Muscle of leg (tissue), 16 donors: ENCODE measurements at places on chromosomes 6 and 20. TPM values are rescaled to one million over a fixed set of nuclear protein-coding genes. Genes with fewer than 3 reads are reported as not detected.

TENT5A gene
- 23.1 TPM for total RNA-seq

C20orf144 gene
- 0.04 TPM for total RNA-seq

RSPH4A gene
- 0.27 TPM for total RNA-seq

OR2H2 gene
- total RNA-seq: not detected

GPX5 gene
- not detected for total RNA-seq

PDYN gene
- not detected for total RNA-seq

LINC00237 gene
- total RNA-seq: 0.18 TPM

FOXS1 gene
- 6.0 TPM for total RNA-seq
